ENCODE measurements at places on chromosomes 11 and 22. TPM values are rescaled to one million over a fixed set of nuclear protein-coding genes. Genes with fewer than 3 reads are reported as not detected.

- no peaks in the 10 kb centered on the region for H3K27me3 ChIP-seq
- H3K4me1 ChIP-seq = no peaks in the 10 kb centered on the region
- H3K4me3 ChIP-seq = no peak overlapping the region
- H3K27ac ChIP-seq = no peak overlapping the region
- peaks cover 76% of the 10 kb centered on the region for H3K36me3 ChIP-seq
Measured at GRCh38 chr22:46869329-46869728, 106.9 kb downstream of the TBC1D22A start.

PNPLA3 gene
- 1.7 TPM for total RNA-seq

GAL gene
- total RNA-seq = 1.0 TPM

- no peak overlapping the region for H3K27ac ChIP-seq
- H3K27me3 ChIP-seq = no peaks in the 10 kb centered on the region
- no peak overlapping the region for H3K4me3 ChIP-seq
- no peaks in the 10 kb centered on the region for H3K36me3 ChIP-seq
- H3K4me1 ChIP-seq = no peaks in the 10 kb centered on the region
Measured at GRCh38 chr22:33848251-33848650, 72.0 kb downstream of the LARGE1 start.

- H3K4me1 ChIP-seq = no peaks in the 10 kb centered on the region
- H3K36me3 ChIP-seq = no peaks in the 10 kb centered on the region
- H3K4me3 ChIP-seq = no peak overlapping the region
- DNase-seq = no peak
Measured at GRCh38 chr11:76107971-76108370, 98.3 kb downstream of the WNT11 start.

MUC5AC gene
- total RNA-seq = not detected

Data from activated T-helper 2 cell treated with anti-CD3 and anti-CD28 coated beads, Interferon-gamma antibody, Interleukin-2, Interleukin-4, amounts not matched to agents 10 μg/mL and 5 μg/mL and 100 μg/mL, durations not matched to agents 14 hours and 24 hours and 36 hours (primary cell).